ENCODE measurements at places on chromosomes 3 and 15.
A peak's percentile ranks its signal among the peaks of the same experiment; 100 is the strongest.

- no peak for DNase-seq
Measured at GRCh38 chr3:104279617-104280016, 1087.1 kb upstream of the ALCAM start.

DNA sequence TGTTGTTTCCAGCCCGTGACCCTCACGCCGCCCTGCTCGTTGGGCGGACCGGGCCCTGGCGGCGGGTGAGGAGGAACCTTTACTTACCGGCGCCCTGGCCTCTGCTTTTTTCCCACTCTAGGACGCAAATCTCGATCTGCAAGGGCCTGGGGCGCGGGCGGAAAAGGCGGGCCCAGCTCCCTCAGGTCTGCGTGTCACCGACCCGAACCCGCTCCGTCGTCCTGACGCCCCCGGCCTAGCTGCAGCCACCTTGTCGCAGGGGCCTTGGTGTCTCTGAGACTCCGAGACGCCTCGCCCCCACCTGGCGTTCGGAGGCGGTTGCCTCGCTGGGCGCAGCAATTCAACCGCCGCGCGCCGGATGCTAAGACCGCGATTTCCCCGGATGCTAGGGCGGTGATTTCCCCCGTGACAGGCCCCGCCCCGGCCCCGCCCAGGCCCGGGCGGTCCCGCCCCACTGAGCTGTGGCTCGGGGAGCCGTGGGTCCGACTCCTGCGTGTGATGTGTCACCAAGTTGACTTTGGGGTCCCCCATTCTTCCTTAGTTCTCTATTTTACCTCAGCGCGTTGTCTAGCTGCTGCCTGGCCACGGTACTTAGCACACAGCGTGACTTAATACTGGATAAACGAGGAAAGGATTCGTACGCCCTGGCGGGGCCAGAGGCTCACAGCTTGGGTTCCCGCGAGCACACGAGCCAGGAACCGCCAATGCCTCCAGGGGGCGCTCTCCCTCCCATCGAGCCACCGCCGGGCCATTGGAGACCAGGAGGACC is at the start of gene RPL39L:
Gene RPL39L (minus strand): TSS at position 371 of the 769 bp plus-strand sequence. CDS start 18,196 bp downstream, outside the sequence.
- DNase-seq: peak; percentile 83

DNA sequence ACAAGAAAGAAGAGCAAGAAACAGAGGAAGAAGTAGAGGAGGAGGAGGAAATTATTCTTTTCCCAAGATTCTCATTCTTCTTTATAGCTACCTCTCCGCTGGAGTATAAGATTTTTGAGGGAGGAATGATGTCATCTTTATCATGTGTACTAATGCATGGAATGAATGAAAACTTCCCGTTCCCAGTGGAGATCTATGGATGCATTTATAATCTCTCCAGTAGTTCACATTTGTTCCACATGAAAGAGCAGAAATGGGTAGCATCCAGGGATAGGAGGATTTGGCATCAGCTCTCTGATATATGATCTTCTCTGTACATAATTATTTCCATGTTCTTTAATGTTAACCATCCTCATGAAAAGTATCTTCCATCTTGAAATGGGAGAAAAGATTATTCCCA is 244.4 kb downstream of the ADAMTSL3 start:
- DNase-seq: no peak

DNA sequence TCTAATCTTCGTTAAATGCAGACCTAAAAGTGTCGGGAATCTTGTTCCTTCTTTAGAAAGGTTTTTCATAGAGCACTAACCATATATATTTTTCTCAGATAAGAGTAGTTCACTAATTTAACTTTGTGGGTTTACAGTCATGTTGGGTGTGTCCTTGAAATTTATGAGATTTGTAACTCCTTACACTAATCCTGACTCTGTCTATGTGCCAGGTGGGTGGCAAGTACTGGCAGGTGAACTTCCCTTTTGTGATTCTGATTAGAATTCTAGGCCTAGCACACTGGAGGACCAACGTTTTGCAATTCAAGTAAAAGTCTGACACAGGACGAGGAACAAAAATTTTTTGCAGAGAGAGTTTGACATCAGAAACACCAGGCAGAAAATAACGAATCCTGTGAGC is 220.1 kb downstream of the P3H2 start:
- no peak for DNase-seq

GRCh38 chr3:94972066-94972465 is 909.2 kb downstream of the NSUN3 start:
- DNase-seq: no peak

DNA sequence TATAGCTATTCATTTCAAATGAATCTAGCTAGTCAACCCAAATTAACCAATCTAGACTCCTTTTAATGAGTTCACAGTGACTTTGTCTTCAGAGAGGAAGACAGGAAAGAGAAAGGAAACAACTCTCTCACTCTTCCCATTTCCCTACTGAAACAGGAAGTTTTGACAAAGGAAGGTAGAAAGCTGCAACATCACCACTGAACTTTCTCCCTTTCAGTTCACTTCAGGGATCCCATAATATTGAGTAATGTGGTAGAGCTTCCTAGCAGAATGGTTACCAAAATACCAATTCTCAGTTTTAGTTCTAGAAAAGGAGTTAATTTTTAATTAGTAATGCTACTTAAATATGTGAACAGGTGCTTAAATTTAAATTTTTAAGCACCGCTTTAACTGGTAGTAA is 7.5 kb downstream of the VPS13C start:
- no peak for DNase-seq

DNA sequence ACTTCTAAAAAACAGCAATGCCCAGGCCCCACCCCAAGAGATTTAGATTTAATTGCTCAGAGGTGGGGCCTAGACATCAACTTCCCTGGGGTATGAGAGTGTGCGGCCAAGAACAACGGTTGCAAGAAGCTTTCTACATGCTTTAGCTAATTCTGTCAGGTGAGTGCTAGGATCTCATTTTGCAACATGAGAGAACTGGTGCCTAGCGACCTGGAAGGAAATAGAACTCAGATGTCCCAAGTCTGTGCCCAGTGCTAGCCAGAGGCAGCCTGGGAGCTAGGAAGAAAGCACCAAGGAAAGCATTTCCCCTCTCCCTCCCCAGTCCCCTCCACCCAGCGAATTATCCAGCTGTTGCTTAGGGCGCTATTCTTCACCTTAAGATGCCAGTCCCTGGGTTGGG is 22.9 kb upstream of the HRH1 start:
- DNase-seq: no peak

DNA sequence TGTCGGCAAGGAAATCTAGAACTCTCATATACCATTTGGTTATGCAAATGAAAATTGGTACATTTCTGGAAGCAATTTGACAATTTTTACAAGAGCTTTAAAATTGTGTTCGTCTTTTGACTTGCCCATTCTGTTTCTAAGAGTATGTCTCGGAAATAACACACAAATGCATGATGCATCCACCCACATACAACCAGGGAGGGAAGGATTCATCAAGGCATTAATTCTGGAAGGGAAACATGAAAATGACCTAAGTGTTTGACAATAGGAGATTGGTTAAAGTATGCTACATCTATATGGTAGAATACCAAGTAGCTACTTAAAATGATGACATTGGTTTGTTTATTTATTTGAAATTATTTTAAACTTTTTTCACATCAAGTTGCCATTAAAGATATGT is 58.6 kb downstream of the PIAS1 start:
- no peak for DNase-seq

GRCh38 chr3:35426366-35426958 is 212.9 kb upstream of the ARPP21 start:
- DNase-seq: no peak

- no peak for DNase-seq
Measured at GRCh38 chr3:13194285-13195209, 121.3 kb upstream of the IQSEC1 start.

DNA sequence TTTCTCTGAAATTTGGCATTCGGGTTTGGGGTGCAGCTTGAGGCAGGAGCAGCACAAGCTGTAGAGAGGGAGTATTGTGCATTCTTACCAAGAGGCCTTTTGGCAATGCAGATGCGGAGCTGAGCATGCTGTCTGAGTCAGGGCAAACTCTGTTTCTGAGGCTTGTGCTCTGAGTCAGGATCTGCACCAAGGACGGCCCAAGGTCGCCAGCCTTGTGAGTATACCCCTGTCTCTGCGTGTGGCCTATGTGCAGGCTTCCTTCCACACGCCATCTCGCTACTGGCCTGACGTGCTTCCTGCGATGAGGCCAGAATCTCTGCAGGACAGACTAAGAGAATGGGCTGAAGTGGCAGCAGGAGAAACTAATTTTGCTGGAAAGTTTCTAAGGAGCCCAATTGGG is 83.8 kb upstream of the ROPN1 start:
- peak; percentile 18 for DNase-seq

DNA sequence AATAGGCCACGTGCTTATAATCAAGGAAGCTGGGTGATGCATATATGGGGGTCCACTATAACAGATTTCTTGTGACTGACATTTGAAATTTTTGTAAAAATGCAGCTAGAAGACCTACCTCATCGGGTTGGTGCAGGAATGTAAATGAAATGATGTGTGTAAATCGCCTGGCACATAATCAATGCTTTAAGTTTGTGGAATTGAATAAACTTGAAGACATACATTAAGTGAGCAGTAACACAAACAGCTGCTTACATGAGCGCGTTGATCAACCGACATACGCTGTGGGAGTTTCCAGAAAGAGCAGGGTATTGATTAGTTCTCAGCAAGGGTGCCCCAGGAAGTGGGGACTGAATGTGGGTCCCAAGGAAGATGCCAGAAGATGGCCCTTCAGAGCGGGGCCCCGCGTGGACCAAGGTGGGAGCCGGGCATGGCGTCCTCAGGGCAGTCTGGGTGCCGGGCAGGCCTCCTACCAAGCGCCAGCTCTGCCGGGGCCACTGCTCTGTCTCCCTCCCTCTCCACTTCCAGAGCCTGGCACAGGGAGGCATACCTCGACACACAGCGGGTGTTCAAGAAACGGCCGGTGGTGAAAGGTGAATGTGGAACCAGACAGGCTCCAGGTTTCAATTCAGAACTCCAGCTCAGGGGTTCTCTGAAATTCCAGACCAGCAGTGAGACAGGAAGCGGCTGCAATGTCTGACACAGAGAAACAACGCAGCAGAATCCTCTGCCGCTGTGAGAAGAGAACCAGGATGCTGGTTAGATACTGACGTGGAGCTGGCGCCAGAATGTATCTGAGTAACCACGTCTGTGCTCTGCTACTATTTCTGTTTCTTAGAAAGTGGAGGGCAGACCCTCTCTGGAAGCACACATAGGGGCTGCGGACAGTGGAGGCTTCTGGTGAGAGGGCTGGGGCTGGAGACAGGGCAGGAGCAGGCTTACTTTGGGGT is 12.6 kb downstream of the BFSP2 start:
- DNase-seq: no peak

- DNase-seq: no peak
Measured at GRCh38 chr3:150077581-150078247, 107.0 kb upstream of the PFN2 start.

DNA sequence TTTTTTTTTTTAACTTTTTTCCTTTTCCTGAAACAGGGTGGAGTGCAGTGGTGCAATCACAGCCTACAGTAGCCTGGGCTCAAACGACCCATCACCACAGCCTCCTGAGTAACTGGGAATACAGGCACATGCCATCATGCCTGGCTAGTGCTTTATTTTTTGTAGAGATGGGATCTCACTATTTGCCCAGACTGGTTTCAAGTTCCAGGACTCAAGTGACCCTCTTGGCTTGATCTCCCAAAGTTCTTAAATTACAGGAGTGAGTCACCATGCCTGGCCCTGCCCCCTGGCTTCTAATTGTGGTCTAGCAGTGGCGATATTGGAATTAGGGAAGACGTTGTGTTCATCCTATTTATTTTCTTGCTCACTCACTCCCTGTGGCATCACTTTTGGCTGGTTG is 1138.4 kb downstream of the SI start:
- DNase-seq: no peak

DNA sequence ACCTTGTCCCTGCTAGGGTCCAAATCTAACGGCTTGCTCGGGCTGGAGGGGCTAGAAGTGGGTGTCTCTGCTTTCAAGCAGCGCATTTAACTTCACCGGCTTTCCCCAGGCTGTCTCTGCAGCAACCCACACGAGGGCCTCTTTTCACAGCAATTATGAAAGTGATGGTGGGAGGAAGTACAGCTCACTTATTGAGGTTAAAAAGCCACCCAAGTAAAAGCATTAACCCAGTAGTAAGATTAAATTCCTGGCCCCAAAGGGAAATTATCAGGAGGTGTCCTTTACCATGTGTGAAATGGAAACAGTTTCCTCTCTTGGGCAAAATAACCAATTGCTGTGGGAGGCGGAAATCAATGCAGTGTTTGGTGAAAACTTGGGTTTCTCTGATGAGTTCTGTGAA is 41.1 kb downstream of the NGRN start:
- no peak for DNase-seq

GRCh38 chr15:96462768-96463750 is 132.6 kb downstream of the NR2F2 start:
- no peak for DNase-seq

- no peak for DNase-seq
Measured at GRCh38 chr15:65086680-65087111, 10.2 kb downstream of the KBTBD13 start.

DNA sequence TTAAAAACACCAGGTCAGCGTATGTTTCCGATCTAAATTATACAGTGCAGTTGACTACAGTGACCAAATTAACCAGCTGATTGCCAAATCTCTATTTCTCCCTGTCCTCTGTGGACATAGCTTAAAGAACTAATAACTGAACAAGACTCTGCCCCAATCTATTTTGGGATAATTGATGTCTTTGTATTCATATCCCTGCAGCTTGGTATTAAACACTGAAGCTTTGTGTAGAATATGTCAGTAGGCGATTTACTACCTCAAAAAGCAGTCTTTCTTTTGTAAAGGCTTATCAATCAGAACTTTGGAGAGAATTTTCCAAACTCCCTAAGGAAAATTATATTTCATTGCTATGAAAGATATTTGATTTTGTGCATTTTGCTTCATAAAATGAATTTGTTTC is 258.2 kb downstream of the SOX2 start:
- DNase-seq: no peak

DNA sequence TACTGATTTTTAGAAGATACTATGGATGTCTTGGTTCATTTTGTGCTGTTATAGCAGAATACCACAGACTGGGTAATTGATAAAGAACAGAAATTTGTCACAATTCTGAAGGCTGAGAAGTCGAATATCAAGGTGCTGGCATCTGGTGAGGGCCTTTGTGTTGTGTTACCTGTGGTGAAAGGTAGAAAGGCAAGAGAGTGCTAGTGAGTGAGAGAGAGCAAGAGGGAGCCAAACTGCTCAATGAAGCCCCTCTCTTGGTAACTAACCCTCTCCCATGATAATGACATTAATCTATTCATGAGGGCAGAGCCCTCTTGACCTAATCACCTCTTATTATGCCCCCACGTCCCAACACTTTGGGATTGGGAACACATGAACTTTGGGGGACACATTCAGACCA is 31.3 kb downstream of the PDCD6IP start:
- DNase-seq: no peak

All from renal cortex interstitium (tissue), 15 donors.